ENCODE measurements at places on chromosomes 11 and 22.

GRCh38 chr11:117417342-117417741 lies 89.7 kb downstream of the CEP164 start:
- no peak for DNase-seq

DNA sequence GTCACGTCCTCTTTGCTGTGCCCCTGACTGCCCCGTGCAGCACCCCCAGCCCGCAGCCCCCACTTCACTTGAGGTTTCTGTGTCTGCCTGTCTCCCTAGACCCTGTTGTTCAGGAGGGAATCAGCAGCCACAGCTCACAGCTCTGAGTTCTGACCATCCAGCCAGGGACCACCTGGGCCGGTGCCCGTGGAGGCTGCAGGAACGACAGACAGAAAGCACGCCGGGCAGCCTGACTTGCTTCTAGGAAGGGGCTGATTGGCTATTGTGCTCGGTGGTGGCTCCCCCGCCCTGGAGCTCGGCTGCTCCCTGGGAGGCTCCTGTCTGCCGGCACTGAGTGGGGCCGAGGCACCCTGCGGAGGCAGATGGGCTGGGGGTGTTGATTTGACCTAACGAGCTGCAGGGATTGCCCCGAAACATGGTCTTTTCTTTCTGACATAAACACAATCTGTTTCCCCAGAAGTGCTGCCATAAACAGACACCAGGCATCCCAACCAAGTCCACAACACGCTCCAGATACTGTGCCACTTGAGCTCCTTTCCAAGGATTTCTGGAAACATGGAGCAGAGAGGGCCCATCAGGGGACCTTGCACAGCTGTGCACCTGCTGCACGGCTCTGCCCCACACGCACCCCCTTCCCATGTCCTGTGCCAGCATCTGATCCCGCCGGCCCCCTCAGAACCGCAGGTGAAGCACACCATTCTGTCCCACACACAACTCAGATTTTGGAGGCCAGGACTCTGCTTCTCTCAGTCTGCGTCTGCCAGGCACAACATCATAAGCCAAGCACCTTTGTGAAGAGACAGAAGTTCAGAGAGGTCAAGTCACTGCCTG lies 855.9 kb downstream of the TBC1D22A start:
- no peak for DNase-seq

- no peak for DNase-seq
Measured at GRCh38 chr22:16387088-16387487, 205.5 kb downstream of the CCT8L2 start.

- no peak for DNase-seq
Measured at GRCh38 chr11:94043241-94043640, 22.1 kb downstream of the HEPHL1 start.

GRCh38 chr11:8790968-8791367 lies 108.4 kb downstream of the RPL27A start:
- DNase-seq, result no peak

DNA sequence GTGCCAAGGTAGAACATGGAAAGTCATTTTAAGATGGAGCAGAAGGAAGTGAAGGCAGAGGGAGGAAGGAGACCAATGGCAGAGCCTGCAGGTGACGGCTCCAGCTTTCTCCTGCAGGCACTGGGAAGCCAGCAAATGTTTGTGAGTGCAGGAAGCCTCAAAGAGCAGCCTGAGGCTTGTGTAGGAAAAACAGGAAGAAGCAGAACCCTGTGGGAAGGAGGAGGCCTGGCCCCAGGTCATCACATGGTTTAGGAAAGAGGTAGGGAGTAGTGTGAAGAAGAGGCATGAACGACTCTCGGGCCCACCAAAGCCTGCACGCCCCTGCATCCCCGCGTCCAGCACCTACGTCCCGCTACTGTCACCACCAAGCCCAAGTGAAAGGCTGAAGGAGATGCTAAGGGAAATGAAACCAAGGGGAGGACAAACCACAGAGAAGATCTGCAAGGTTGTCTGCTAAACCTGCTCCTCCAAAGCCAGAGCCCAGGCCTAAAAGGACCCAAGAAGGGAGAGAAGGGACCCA lies 151.5 kb downstream of the CHST1 start:
- DNase-seq, result no peak

GRCh38 chr11:97279341-97279740 lies 889.5 kb downstream of the JRKL start:
- no peak for DNase-seq

DNA sequence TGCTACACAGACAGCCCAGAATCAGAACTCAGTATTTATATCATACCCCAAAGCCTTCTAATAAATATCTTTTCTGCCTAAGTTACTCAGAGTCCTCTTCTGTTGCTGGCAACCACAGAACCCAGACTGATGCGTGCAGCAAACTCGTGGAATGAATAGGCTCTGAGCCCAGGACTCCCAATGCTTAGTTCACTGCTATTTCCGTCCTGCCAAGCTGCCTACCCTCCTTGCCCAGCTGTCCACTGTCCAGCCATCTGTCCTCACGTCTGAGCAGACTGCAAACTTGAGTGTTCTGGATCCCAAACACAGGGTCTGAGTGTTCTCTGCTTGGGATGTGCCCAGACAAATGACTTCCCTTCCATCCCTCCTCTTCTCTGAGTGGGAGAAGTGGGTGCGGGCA lies 19.4 kb downstream of the PTPN5 start:
- DNase-seq, result no peak

DNA sequence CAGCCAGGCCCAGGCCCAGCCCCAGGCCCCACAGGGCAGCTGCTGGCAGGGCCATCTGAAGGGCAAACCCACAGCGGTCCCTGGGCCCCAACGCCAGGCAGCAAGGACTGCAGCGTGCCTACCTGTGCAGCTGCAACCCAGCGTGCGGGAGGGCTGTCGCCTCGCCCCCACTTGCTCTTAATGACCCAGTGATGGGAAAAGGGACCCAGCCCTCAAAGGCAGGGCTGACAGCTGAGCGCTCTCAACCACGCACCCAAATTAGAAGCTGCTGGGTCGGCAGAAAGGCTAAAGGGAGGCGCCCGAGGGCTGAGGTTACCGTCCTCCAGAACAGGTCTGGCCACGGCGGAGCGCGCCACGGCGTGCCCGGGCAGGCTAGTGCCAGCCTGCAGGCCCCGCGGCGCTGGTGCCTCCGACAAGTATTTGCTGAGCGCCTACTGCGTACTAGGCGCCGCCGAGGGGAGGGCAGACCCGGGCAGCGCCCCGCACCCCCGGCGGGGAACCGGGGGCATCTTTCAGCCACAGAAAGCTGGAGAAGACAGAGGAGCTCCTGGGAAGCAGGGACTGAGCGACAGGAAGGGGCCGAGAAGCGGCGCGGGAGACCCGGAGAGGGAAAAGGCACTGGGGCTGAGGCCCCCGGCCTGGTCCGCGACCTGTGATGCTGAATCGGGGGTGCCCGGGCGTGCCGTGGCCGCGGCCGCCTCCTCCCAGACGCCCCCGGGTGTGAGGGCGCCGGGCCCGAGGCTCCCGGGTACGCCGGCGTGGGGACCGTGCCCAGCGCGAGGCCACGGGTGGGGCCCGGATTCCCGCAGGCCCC lies 773 bp downstream of the HRAS start:
- DNase-seq, result no peak
